CD4-positive, alpha-beta T cell treated with Interferon alpha-2 for 1 hour (primary cell): ENCODE measurements at places on chromosomes 1 and 21.

GRCh38 chr1:76677416-76678405 lies 189.6 kb upstream of the ST6GALNAC5 start:
- no peak for DNase-seq

- DNase-seq, result no peak
Measured at GRCh38 chr1:31215065-31215570, 24.6 kb downstream of the NKAIN1 start.

DNA sequence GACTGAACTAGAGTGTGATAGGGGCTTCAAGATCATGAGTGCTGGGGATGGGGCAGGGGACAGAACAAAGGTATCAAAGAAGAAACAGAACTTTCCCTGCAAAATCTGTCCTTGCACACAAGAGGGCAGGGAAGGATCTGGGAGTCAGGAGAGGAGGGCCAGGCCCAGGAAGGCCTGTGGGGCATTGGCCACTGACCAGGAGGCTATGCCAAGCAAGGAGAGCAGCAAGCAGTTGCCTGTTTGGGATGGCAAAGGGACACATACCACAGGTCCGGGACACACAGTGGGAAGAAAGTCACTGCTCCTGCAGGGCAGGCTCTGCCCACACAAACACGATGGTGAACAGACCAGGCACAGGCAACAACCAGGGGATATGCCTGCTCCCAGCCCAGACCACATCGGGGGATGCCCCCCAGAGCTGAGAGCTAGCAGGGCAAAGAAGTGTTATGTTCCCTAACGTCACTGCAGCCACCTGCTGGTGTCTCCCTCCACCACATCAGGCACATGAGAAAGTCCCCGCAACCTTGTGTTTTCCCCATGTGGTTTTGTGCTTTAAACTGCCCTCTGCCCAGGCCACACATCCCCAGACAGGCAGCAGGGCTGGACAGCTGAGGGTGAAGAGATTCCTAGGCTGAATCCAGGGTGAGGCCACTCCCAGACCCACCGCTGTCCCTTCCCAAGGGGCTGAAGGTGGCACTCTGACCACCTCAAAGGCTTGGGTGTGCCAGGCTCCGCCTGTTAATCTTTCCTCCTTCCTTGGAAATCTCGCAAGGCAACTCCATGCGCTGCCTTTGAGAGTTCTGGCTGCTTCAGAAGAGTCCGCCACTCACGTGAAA lies 53.6 kb downstream of the KIF21B start:
- DNase-seq, result no peak

- DNase-seq, result no peak
Measured at GRCh38 chr1:110112656-110113055, 413 bp downstream of the UBL4B start.

DNA sequence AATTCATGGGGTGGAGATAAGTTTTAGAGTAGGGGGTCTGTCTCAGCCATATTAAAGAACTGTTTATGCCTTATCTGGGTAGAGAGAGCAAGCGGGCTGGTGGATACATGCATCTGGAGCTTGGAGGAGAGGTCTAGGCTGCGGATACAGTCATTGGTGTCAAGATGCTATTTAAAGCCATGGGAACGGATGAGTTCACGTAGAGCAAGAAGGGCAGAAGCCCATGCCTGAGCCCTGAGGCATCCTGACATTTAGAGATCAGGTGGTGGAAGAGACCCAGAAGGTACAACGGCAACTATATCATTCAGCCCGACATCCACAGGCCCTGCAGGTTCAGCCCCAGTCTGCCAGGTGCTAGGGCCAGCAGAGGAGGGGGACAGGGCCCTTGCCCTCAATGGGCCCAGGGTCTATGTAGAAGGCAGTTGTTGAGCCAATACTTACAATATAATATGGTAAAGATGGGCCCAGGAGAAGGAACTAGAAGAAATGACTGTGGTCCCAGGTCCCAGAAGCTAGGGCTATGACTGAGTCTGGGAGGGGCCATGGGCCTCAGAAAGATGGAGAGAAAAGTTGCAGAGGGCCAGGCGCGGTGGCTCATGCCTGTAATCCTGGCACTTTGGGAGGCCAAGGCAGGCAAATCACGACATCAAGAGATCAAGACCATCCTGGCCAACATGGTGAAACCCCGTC lies 15.2 kb upstream of the CHI3L1 start:
- no peak for DNase-seq

DNA sequence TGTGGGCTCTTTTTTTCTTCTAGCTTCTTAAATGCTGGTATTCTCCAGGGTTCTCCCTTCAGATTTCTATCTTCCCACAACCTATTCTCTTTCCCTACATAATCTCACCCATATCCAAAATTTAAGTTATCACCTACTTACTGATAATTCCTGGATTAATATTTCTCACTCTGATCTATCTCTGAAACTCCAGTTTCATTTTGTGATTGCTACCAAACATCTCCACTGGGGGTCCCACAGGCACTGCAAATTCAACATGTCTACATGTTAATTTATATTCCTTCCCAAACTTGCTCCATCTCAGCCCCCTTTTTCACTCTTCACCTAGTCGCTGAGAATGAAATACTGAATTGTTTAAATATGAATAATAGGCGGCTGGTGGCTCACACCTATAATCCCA lies 9.9 kb upstream of the C1orf141 start:
- peak; percentile 49 for DNase-seq
